ENCODE measurements at places on chromosomes 11 and 22. TPM values are rescaled to one million over a fixed set of nuclear protein-coding genes. Genes with fewer than 3 reads are reported as not detected.

- H3K36me3 ChIP-seq, result peaks cover 4% of the 10 kb centered on the region
- H3K4me3 ChIP-seq, result peak overlapping the region; percentile 2
- peak overlapping the region; percentile 5 for H3K27ac ChIP-seq
- H3K27me3 ChIP-seq, result no peaks in the 10 kb centered on the region
Measured at GRCh38 chr11:34055218-34056000, 3.9 kb downstream of the CAPRIN1 start.

GRCh38 chr11:35103366-35104208 is 35.4 kb upstream of the CD44 start:
- H3K4me3 ChIP-seq, result no peak overlapping the region
- H3K36me3 ChIP-seq, result no peaks in the 10 kb centered on the region
- H3K27me3 ChIP-seq, result no peaks in the 10 kb centered on the region

DNA sequence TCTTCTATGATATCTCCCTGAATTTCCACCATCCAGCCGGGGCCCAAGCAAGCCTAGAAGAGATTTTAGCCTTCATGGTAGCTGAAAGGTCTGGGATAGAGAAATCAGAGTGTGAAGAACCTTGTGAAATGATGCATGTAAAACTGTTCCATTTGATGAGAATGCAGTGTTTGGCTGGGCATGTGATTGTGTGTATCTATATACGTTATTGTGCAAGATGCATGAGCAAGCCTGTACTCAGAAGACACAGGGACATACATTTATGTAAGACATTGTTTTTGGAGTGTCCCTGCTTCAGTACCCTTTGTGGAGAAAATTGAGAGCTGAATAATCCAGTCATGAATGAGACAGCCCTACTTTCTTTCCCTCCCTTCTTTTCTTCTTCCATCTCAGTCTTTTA is 15.2 kb upstream of the OR52K2 start:
- no peak overlapping the region for H3K4me3 ChIP-seq
- H3K4me1 ChIP-seq, result no peaks in the 10 kb centered on the region
- H3K27me3 ChIP-seq, result no peaks in the 10 kb centered on the region

GRCh38 chr22:29871684-29872083 is 11.3 kb upstream of the MTMR3 start:
- H3K36me3 ChIP-seq, result no peaks in the 10 kb centered on the region
- no peak overlapping the region for H3K27ac ChIP-seq
- DNase-seq, result no peak
- H3K4me3 ChIP-seq, result no peak overlapping the region

DNA sequence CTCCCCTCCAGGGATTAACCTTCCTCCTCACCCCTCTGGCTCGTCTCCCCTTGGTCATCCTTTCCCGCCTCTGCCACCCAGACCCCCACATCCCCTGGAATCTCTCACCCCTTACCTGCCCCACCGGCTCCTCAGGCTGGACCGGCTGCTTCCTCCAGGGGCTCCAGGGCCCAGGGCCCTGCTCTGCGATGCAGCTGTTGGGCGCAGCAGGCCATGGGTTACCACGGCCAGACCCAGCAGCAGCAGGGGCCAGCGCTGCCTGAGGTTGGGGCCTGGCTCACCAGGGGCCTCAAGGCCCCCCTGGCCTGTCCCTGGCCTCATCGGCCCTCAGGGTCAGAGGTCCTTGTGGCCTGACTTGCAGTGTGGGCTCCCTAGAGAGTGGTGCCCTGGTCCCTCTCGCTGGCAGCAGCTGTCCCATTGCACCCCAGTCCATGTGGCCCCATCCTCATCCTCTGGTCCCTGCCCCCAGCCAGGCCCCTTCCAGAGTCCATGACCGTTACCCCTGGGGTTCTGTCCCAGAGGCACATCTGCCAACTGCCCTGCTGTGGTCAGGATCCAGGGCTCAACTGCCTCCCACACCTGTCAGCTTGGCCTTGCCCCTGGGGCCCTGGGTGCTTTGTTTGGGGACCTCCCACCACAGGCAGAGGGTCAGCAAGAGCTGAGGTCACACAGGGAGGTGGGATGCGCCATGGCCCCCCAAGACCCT is at the start of gene IGLL1:
Gene IGLL1, minus strand, starts transcription at position 421 of the 706 bp plus-strand sequence. Its CDS starts 100 bp downstream, at position 321.
- no peaks in the 10 kb centered on the region for H3K36me3 ChIP-seq
- no peak for DNase-seq
- no peaks in the 10 kb centered on the region for H3K4me1 ChIP-seq
- no peak within 1 kb of the TSS for H3K27ac ChIP-seq
- no peak within 1 kb of the TSS for H3K4me3 ChIP-seq
- H3K27me3 ChIP-seq, result no peaks in the 10 kb centered on the region

GRCh38 chr11:66221726-66222236 is 46.7 kb upstream of the RAB1B start:
- no peaks in the 10 kb centered on the region for H3K4me1 ChIP-seq
- H3K27ac ChIP-seq, result no peak overlapping the region
- no peaks in the 10 kb centered on the region for H3K27me3 ChIP-seq
- H3K36me3 ChIP-seq, result peaks cover 21% of the 10 kb centered on the region
- H3K4me3 ChIP-seq, result no peak overlapping the region
- DNase-seq, result no peak

GRCh38 chr22:42856865-42857704 is at the start of gene ARFGAP3:
TSS of gene ARFGAP3 (minus strand) at chr22:42857273. CDS start at chr22:42857182, 91 bp downstream.
- peaks cover 9% of the 10 kb centered on the region for H3K4me1 ChIP-seq
- no peaks in the 10 kb centered on the region for H3K36me3 ChIP-seq
- peak; percentile 97 for DNase-seq
- H3K27me3 ChIP-seq, result no peaks in the 10 kb centered on the region
- H3K27ac ChIP-seq, result peak within 1 kb of the TSS; percentile 95

GRCh38 chr22:50675553-50676179 is 3.0 kb downstream of the SHANK3 start:
- H3K27me3 ChIP-seq, result peaks cover 15% of the 10 kb centered on the region
- DNase-seq, result no peak
- H3K27ac ChIP-seq, result no peak overlapping the region
- no peaks in the 10 kb centered on the region for H3K4me1 ChIP-seq

- no peak for DNase-seq
- no peak overlapping the region for H3K27ac ChIP-seq
- H3K36me3 ChIP-seq, result no peaks in the 10 kb centered on the region
- no peaks in the 10 kb centered on the region for H3K4me1 ChIP-seq
- no peaks in the 10 kb centered on the region for H3K27me3 ChIP-seq
Measured at GRCh38 chr22:34096770-34097169, 176.5 kb upstream of the LARGE1 start.

GRCh38 chr11:30585892-30586250 is 282 bp downstream of the MPPED2 start:
- H3K27ac ChIP-seq, result peak overlapping the region; percentile 91
- peak overlapping the region; percentile 91 for H3K4me3 ChIP-seq
- H3K4me1 ChIP-seq, result peaks cover 27% of the 10 kb centered on the region
- DNase-seq, result peak; percentile 71
- no peaks in the 10 kb centered on the region for H3K36me3 ChIP-seq
- H3K27me3 ChIP-seq, result no peaks in the 10 kb centered on the region

- no peak overlapping the region for H3K27ac ChIP-seq
- no peak for DNase-seq
- peaks cover 2% of the 10 kb centered on the region for H3K27me3 ChIP-seq
- H3K36me3 ChIP-seq, result no peaks in the 10 kb centered on the region
Measured at GRCh38 chr11:7279676-7280075, 28.0 kb downstream of the SYT9 start.

DNA sequence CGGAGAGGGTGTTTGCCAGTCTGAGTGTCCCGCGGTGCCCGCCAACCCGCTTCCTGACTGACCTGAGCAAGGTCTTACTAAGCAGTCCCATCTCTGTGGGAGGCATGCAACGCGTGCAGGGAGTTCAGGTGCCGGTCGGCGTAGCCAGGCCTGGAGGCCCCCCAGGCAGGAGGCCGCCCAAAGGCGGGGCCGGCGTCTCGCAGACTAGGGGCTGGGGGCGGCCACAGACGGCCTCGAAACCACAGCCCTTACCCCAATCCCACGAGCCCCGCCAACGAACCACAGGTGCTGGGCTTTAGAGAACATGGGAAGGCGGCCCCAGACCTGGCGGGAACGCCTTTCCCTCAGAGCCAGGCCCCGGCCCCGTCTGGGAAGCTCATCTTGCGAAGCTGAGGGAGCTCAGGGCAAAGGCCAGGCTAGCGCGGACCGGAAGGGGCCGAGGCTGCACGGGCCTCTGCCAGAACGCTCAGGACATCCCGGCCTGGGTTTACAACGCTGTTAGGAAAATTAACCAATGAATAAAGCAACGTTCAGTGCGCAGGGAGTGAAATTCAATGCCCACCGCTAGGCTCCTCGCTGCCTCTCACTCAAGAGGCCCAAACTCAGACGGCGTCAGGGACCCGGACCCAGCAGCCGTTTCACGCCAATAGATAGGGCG is 2.1 kb upstream of the MTFP1 start:
- H3K4me1 ChIP-seq, result peaks cover 20% of the 10 kb centered on the region
- peak overlapping the region; percentile 96 for H3K27ac ChIP-seq
- DNase-seq, result peak; percentile 51
- H3K4me3 ChIP-seq, result peak overlapping the region; percentile 54
- H3K36me3 ChIP-seq, result peaks cover 6% of the 10 kb centered on the region
- H3K27me3 ChIP-seq, result no peaks in the 10 kb centered on the region

DNA sequence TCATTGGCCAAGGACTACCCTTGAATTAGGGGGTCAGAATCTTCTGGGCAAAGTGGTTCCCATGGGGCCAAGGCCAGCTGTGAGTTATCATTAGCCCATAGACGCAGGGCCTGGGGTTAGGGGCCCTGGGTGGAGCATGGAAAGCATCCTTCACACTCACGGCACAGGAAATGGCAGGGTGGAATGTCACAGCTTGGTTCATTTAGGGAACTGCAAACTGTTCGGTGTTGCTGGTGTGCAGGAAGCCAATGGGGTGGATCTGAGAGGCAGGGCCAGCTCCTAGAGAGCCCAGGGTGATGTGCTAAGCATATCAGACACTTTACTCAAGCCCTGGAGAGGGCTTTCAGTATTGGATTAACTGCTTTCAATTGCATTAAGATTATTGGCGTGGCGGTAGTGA is 42.9 kb downstream of the TECTA start:
- no peak overlapping the region for H3K4me3 ChIP-seq
- no peaks in the 10 kb centered on the region for H3K27me3 ChIP-seq
- H3K27ac ChIP-seq, result no peak overlapping the region
- no peaks in the 10 kb centered on the region for H3K36me3 ChIP-seq
- DNase-seq, result no peak
- H3K4me1 ChIP-seq, result peaks cover 14% of the 10 kb centered on the region

DNA sequence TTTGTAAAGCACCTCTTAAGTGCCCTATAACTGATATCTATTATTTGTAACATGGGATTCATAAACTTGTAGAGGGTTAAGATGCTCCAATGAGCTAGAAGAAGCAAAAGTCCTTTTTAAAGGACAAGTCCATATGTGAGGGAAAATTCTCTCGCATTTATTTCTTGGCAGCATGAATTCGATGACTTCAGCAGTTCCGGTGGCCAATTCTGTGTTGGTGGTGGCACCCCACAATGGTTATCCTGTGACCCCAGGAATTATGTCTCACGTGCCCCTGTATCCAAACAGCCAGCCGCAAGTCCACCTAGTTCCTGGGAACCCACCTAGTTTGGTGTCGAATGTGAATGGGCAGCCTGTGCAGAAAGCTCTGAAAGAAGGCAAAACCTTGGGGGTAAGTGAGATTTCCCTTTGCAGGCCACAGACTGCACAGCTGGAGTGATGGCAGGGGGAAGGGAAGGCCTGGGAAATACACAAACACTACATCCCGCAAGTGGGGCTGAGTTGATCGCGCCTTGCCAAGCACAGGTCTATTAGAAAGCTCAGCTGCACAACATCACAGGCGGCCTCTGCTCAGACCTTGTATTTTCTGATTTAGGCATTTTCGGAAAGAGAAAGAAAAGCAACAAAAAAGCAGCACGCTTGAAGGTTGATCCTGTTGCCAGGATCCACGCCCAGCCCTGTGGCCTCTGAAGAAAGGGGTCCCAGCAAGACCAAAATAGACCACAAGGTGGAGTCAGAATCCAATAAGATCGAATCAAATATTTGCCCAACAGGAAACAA is 1.5 kb downstream of the MS4A8 start:
- peak; percentile 41 for DNase-seq
- H3K36me3 ChIP-seq, result no peaks in the 10 kb centered on the region

- DNase-seq, result no peak
- H3K4me3 ChIP-seq, result no peak overlapping the region
- no peaks in the 10 kb centered on the region for H3K27me3 ChIP-seq
- H3K27ac ChIP-seq, result no peak overlapping the region
Measured at GRCh38 chr11:2579315-2580060, 120.3 kb downstream of the KCNQ1OT1 start.

- peaks cover 18% of the 10 kb centered on the region for H3K36me3 ChIP-seq
- no peak overlapping the region for H3K27ac ChIP-seq
- H3K4me1 ChIP-seq, result no peaks in the 10 kb centered on the region
- H3K4me3 ChIP-seq, result no peak overlapping the region
Measured at GRCh38 chr22:22316589-22316988, 72.0 kb downstream of the VPREB1 start.

- peak; percentile 53 for DNase-seq
- no peaks in the 10 kb centered on the region for H3K27me3 ChIP-seq
- H3K4me3 ChIP-seq, result no peak overlapping the region
- H3K4me1 ChIP-seq, result peaks cover 6% of the 10 kb centered on the region
- H3K36me3 ChIP-seq, result no peaks in the 10 kb centered on the region
Measured at GRCh38 chr11:84780689-84781293, 846.4 kb downstream of the DLG2 start.

GRCh38 chr22:36369922-36370791 is 17.6 kb downstream of the MYH9 start:
- no peak overlapping the region for H3K4me3 ChIP-seq
- DNase-seq, result peak; percentile 64
- no peaks in the 10 kb centered on the region for H3K27me3 ChIP-seq
- peak overlapping the region; percentile 97 for H3K27ac ChIP-seq

DNA sequence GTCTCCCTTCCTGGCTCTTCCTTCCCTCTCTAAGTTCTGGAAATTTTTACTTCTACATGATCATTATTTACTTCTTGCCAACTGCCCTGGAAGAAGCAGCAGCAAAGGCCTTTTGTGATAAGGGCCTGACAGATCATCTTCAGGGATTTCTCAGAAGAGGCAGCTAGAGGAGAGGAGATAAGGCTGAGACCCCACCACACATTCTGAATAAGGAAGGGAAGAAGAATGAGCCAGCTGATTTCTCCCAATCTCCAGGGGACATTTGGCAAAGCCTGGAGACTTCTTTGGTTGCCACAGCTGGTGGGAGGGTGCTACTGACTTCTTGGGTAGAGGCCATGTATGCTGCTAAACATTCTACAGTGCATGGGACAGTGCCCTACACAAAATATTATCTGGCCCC is 122.4 kb upstream of the OR9Q1 start:
- no peaks in the 10 kb centered on the region for H3K27me3 ChIP-seq
- no peak overlapping the region for H3K4me3 ChIP-seq
- H3K36me3 ChIP-seq, result no peaks in the 10 kb centered on the region
- H3K4me1 ChIP-seq, result no peaks in the 10 kb centered on the region
- H3K27ac ChIP-seq, result no peak overlapping the region
- DNase-seq, result no peak

GRCh38 chr22:30270832-30271231 is 4.2 kb upstream of the OSM start:
- DNase-seq, result no peak
- H3K27me3 ChIP-seq, result no peaks in the 10 kb centered on the region
- H3K36me3 ChIP-seq, result no peaks in the 10 kb centered on the region
- no peak overlapping the region for H3K27ac ChIP-seq
- peaks cover 6% of the 10 kb centered on the region for H3K4me1 ChIP-seq
- H3K4me3 ChIP-seq, result no peak overlapping the region

The ENTHD1 gene
- total RNA-seq, result not detected

The SWAP70 gene
- total RNA-seq, result 10.9 TPM

The MIOX gene
- not detected for total RNA-seq

The PANX3 gene
- total RNA-seq, result not detected

The TRPM5 gene
- total RNA-seq, result 0.66 TPM

The OR56A5 gene
- total RNA-seq, result not detected

The LGR4 gene
- 89.3 TPM for total RNA-seq

The RCOR2 gene
- 74.2 TPM for total RNA-seq

The OR6T1 gene
- not detected for total RNA-seq

The CLDN5 gene
- total RNA-seq, result 1.0 TPM

The SYT9 gene
- 3.8 TPM for total RNA-seq

The NUP50 gene
- 66.9 TPM for total RNA-seq

The DENND6B gene
- 7.0 TPM for total RNA-seq

The NAALAD2 gene
- 5.3 TPM for total RNA-seq

The CSF2RB gene
- total RNA-seq, result 0.60 TPM
